Activated T-cell treated with anti-CD3 and anti-CD28 coated beads, Interleukin-2, amount 50 U/mL, for 48 hours (primary cell): ENCODE measurements at places on chromosomes 13 and 19.

DNA sequence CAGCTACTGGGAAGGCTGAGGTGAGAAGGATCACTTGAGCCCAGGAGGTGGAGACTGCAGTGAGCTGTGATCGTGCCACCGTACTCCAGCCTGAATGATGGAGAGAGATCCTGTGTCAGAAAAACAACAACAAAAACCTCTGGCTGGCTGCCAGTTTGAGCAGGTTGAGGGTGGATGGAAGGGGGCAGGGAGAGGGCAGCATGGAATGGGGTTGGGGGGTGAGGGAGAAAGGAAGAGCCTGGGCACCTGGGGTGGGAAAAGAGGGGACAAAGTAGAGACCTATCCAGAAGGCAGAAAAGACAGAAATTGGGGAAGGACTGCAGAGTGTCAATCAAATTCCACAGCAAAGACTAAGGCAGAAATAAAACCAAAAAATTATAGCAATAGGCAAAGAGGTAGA lies 4.7 kb downstream of the SLC1A5 start:
- no peak for DNase-seq

- no peak for DNase-seq
Observed at GRCh38 chr13:65937251-65937650, 1292.9 kb downstream of the PCDH9 start.

DNA sequence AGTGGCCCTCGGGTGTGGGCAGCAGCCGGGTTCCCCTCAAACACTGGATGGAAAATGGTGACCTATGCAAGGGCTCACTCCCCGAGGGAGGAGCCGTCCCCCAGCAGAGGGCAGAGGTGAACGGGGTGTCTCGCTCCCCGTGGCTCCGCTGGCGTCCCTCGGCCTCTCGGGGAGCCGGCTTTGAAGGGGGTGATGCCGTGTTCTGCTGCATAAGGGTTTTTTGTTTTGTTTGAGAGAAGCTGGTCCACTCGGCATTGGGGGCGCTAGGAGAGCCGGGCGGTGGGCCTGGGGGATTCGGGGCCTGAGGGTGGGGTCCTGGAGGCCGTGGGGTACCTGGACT lies 4.0 kb downstream of the EFNA2 start:
- no peak for DNase-seq

- no peak for DNase-seq
Observed at GRCh38 chr13:34867590-34867989, 74.5 kb upstream of the NBEA start.

DNA sequence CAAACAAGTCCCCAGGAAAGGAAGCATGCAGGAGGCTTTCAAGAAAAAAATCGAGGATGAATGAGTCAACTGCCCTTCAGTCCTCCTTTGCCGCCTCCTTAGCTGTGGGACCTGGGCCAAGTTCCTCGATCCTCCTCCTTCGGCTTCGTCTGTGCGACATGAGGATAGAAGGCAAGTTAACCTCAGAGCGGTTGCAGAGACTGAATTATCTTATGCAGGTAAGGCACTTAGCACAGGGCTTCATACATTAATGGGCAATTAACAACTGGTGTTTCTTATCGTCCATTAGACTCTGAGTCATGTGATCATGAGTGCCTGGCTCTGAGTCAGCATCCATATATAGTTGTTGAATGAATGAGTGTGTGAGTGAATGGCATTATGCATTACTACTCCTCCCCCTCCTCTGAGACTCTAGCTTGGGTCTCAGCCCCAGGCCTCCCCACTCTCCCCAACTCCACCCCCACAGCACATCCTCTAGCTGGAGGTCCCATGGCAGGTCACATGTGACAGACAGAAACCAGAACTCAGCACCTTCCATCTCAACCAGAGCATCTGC lies 1.6 kb upstream of the TTC9B start:
- no peak for DNase-seq

- no peak for DNase-seq
Observed at GRCh38 chr19:28632371-28633080, 580.4 kb downstream of the UQCRFS1 start.

DNA sequence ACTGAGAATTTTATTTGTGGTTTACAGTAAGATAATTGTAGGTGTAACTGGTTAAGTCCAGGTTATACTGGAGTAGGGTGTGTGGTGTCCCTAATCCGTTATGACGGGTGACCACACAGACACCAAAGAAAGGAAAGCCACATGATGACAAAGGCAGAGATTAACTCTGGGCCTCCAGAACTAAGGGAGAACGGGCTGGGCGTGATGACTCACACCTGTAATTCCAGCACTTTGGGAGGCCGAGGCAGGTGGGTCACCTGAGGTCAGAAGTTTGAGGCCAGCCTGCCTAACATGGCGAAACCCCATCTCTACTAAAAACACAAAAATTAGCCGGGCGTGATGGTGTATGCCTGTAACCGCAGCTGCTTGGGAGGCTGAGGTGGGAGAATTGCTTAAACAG lies 10.2 kb upstream of the FUT2 start:
- no peak for DNase-seq

- no peak for DNase-seq
Observed at GRCh38 chr13:51978796-51979556, 32.3 kb downstream of the ATP7B start.

DNA sequence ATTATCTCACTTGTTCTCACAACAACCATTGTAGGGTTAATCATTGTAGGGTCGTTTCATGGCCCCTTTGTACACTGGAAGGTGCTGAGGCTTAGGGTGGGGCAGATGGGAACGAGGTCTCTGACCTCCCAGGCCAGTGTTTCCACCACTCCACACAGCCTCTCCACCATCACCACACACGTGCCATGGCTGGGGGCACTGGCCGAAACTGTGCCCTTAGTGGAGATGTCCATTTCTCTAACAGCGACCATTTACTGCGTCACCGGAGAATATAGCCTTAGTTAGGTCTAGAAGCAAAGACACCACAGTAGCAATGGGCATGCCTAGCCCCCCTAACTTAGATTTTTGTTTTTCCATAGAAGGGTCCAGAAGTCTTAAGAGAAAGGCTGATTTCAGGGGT lies 36.5 kb downstream of the COL4A1 start:
- no peak for DNase-seq

DNA sequence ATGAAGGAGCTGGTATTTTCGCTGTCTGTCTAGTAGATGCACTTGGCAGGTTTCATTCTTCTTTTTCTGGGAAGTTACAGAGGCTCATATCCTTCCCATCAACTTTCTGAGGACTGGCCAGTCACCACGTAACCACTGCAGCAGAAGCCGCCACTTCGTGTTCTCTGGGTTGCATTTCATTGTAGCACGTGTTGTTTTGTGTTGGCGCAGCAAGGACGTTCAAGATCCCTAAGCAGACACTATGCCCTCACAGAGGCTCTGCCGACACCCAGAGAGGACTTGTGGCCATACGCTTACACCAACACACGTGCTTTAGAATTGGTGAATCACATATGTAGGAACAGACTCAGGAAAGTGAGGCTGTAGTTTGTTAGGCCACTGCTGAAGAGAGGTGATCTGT lies 42.2 kb upstream of the TEX29 start:
- DNase-seq = no peak

DNA sequence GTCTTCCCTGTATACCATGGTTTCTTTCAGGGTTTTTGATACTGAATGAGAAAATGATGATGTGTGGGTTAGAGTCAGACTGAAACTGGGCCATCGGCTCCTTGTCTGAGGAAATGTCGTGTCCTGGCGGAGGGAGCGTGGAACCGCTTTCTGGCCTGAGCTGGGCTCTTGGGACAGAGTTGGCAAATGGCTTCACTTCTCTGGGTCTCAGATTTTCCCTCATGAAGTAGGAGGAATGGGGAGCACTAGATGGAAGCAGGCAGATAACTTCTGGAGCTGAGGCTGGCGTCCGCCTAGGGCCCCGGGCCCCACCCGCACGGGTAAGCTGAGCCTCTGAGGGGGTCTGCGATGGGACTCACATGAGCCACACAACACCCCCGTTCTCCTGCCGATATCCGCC lies 133.3 kb upstream of the WASF3 start:
- no peak for DNase-seq

- no peak for DNase-seq
Observed at GRCh38 chr13:83692800-83693199, 189.5 kb downstream of the SLITRK1 start.

DNA sequence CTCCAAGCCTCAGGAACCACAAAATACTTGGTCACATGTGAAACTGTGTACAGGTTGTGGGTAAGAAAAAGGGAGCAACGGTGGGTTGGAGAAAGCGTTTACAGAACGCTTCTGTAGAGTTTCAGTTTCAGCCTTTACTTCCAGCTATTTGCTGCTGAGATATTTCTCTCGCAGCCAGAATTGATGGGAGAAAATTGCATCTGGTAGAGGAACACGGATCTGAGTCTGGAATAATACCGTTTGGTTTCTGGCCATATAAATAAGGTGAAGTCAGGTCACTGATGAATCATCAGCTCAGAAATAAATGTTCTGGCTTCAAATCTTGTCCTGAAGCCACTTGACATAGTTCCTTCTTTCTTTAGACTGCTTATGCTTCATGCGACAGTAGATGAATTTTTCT lies 20.3 kb upstream of the RFC3 start:
- no peak for DNase-seq

DNA sequence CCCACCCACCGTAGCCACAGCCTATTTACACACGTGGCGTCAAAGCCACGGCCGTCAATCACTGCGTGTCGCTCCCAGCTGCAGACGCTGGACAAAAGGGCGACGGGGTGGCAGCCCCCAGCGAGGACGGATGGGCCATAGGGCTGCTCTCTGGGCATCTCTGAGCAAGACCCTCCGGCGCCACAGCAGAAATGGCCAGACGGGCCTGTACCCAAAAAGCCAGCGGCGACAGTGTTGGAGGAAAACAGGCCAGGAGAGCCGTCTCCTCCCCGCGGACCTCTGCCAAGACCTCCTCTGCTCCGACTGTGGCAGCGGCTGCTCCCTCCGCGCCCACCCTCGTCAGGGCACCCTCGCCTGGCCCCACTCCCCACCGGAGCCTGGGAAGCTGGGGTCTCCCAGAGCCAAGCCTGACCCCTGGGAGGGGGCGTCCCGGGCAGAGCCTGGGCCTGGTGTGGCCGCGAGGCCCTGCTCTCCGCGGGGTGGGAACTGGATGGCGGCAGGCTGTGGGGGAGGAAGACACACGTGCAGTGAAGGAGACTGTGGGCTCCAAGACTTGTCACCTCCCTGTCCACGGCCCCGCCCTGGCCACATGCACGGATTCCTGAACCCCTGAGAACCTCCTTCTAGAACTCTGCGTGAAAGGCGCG lies 2.7 kb downstream of the C2CD4C start:
- DNase-seq = no peak

GRCh38 chr13:99955747-99956472 lies 15.7 kb downstream of the ZIC5 start:
- DNase-seq = peak; percentile 19

DNA sequence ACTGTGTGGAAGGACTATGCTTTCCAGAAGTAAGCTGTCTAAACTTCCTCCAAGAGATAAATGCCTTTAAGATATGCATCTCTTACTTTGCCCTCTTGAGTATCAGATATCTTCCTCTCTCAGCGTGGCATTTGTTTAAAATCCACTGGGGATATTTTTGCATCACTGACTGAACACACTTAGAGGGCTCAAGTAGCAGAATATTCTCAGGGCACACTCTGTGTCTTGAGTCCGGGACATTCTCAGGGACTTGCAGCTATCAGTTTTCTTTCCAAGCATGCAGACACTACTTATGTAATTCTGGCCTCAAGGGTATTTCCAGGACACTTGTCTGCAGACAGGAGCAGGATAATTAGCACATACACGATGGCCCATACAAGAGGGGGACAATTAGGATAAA lies 84.7 kb downstream of the ERCC5 start:
- DNase-seq = no peak

- no peak for DNase-seq
Observed at GRCh38 chr13:110329258-110329657, 22.2 kb downstream of the COL4A2 start.

GRCh38 chr13:76331943-76332712 lies 554.1 kb downstream of the KCTD12 start:
- DNase-seq = no peak

DNA sequence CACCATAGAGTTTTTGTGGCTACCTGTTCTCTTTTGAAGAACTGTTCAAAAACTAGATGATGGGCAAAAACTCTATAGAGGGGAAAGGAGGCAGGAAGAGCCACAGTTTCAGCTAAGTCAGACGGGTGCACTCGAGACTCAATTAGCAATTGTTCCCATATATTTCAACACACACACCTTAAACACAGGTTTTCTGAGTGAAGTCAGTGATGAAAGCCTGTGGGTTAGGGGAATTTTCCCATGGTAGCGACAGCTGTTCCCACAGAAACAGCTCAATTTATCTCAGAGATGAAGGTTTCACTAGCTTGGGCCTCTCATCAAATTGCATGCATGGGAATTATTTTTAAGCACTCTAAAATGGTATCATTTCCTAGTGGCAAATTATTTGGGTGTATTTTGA lies 143.4 kb downstream of the ZIC5 start:
- no peak for DNase-seq

GRCh38 chr19:14577885-14578427 lies 4.9 kb upstream of the CLEC17A start:
- peak; percentile 38 for DNase-seq

DNA sequence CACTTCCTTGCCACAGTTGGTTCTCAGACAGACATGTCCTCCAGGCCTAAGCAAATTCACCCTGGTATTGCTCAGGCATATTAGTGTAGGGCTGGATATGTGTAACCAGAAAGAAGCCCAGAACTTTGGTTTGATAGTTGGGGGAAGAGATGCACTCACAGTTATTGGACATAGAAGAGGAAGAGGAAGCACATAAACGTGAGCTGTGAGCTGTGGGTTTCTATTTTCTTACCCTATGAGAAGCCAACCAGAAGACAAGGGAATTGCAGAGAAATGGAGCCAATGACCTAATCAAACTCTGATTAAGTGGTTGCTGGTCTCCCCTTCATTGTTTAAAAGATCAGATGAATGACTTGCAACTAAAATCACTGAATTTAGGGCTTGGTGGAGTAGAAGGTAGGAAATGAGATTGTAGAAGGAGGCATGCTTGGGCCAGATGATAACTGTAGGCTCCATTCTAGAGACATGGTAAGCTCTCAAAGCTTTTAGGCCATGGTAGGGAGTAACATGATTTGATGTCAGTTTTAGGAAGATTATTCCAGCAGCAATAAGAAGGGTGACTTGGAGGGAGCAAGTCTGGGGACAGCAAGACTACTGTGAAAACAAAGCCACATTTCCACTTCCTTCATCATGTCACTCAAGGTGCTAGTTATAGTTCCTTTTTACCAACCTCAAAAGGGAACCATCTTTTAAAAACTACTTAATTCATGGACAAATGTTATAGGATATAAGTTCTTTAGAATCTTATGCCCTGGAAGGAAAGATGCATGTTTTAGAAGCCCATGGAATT lies 24.1 kb upstream of the WDFY2 start:
- no peak for DNase-seq

DNA sequence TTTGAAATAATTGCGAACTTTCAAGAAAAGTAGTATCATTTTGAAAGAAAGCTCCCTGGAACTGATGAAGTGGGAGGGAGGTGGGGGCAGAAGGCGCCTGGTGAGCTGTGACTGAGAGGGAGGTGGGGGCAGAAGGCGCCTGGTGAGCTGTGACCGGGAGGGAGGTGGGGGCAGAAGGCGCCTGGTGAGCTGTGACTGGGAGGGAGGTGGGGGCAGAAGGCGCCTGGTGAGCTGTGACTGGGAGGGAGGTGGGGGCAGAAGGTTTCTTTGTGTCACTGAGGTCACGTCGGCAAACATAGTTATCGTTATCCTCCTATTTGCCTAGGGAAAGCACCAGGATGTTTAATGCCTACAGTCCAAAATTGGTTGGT lies 24.2 kb downstream of the C2CD4C start:
- DNase-seq = no peak
